NCI-H446 (cell line): ENCODE measurements at places on chromosomes 6 and 20.
A peak's percentile ranks its signal among the peaks of the same experiment; 100 is the strongest.

DNA sequence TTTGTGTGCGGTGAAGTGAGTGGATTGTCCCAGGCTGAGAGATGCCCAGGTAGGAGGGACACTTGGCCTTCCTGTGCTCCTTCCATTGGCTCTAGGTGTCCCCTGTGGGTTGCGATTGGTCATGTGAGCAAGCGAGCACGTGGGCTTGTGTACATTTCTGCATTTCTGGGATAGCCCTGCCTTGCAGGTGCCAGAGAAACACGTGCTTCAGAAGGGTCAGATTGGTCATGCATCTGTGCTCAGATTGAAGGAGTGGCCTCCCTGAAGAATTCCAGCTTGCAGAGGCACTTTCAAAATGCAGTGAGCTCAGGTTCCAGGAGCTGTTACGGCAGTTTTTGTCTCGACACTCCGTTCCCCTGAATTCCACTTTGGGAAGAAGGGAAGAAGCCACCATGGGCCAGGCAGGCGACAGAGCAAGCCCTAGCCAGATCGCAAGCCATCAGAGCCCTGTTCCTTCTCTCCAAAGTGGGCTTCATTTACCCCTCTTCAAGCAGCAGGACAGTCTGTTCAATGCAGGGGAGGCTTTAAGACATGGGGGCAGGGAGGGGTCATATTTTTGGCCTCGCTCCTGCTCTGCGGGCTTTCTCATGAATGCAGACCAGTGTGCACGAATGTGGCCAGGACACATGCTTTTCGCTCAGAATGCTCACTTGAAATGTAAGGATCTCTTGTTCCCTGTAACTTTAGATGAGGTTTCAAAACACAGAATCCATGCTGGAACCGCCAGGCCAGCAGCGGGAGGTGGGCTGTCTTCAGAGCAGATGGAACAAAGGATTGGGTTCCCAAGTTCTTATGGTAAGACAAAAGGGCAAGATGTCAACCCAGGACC, 78.6 kb upstream of the AKAP12 start:
- DNase-seq: no peak

- DNase-seq: no peak
These were observed 5.7 kb downstream of the EBF4 start for GRCh38 chr20:2698186-2698817.

DNA sequence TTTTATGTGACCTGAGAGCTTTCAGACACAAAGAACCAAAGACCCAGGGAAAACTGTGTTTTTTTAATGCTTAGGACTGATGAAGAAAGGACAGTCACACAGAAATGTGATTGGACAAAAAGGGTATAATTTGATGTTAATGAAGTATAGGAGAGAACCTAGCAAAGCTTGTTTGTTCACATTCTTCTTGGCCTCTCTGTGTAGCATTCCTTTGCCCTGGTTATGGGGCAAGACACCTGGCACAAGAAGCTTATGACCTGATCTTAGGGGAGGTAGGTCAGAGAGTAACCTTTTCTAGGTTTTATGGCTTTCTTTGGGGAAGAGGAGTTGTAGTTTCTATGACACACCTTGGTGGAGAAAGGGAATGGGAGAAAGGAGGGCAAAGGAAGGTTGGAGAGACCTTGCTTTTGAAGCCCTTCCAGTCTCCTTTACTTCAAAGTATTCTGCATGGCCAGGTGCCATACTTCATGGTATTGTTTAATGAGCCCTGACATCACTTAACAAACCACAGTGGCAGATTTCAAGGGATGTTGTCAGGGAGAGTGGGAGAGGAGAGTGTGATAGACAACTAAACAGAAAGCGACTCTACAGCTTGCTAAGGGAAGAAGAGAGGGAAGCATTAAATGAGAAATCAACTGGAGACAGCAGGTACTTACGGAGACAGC, 701.8 kb upstream of the FLRT3 start:
- DNase-seq: peak; percentile 29

DNA sequence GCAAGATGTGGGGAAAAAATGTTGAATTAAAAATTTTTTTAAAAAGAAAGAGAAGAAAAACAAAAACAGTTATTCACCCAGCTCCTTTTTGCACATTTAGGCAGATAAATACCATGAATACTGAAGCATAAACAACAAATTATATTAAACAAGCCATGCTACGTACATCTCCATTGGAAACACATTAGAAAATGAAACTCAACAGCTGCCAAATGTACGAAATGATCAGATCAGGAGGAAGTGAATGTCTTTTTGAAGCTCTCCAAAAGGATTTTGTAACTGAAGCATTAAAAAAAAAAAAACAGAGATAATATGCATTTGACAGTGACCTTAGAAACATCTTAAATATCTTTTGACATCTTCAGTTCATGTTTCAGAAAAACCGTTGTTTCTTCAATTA, 56.7 kb downstream of the CD83 start:
- DNase-seq: no peak

DNA sequence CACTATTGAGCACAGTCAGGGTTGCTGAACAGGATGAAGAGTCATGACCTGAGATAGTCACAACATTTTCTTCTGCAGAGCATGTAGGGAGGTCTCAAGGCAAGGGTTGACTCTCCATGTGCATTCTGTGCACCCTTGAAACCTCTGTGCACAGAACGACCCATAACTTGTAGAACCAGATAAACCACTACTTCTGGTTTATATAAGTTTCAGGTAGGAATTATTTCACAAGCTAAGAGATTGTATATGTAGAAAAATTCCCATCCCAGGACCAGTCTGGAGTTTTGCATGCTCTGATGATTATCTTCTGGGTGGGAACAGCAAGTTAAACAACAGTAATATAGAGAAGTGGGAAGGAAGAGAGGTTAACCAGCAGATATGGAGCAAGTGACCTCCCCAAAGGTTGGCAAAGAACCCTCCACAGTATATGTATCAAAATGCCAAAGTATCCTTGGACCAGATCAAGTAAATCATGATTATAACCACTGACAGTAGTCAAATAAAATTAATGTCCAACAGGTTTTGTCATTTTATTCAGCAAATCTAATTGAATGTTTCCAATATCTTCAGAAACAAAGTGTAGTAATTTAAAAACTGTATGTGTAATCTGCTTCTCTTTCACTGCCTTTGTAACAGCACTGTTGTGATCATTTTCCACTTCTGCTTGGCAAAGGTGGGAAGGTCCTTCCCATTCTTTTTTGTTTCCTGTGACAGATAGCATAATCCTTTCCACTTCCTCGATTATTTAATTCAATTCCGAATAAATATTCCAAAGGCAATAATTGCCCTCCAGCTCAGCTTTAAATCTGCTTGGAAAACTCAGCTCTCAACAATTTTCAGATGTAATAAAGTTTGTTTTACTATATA, 104.4 kb downstream of the SYNE1 start:
- no peak for DNase-seq

DNA sequence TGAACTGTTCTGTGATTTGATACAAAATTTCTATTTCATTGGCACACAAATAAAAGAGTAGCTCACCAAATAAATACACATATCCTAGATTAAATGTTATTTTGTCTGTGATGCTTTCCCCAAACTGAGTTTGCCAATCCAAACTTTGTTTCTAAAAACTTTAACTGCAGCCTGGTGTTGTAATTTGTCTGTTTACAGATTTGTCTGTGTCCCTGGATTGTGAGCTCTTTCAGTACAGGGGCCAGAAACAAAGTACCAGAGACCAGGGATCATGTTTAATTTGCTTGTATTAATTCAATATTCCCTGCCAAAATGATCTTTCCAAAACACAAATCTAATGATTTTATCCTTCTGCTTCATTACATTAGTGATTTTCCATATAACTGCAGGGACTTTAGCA, 1044.6 kb upstream of the GJE1 start:
- no peak for DNase-seq

- DNase-seq: no peak
These were observed 17.0 kb downstream of the RPS6KA2 start for GRCh38 chr6:166610069-166610468.

DNA sequence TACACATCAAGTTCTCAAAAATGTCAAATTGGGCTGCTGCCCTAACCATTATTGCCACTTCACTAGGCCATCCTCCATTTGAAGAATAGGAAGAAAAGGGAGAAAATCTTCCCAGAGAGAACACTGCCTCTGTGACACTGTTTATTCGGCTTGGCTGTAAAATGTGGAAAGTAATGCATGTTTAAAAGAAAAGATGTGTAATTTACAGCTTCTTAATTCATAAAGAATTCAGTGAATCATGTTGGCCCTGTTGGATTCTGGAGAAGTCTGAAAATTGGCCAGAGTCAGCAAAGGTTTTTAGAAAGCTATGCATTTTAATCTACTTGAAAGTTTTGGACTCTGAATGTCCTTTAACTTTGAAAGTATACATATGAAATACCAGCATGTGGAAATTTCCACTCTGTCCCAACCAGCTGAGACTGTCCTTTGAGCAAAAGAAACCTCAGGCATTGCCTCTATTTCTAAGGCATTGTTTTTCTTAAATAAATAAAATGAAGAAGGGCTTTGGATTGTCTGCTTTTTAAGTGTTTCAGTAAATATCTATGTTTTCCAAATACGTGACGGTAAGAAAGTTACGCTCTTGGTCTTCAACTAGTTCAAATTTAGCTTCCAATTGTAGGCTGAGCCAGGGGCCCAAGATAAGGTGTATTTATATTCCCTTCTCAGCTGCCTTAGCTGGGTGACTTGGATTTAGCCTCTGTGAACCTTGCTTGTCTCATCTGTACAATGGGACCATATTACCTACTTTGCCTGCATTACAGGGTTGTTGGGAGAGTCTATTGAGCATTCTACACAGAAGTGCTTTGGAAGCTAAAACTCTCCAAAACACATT, 222.2 kb downstream of the UST start:
- DNase-seq: no peak

GRCh38 chr20:19964289-19965265, 52.6 kb upstream of the NAA20 start:
- no peak for DNase-seq

DNA sequence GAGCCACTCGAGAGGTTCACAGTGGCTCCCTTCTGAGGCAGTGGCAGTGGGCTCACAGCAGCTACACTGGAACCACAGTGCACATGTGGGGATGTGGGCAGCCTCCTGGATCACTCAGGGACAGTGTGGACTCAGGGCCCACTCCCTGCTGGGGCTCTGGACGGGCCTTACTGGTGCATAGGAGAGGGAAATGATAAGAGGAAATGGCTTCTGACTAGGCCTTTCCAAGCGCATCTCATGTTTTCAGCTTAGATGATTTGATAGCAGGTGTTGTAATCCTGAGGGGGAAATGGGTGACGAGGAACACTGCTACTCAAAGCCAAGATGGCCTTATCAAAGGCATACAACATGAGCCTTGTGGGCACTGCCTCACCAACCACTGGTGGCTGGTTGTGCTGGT, 44.0 kb downstream of the PANK2 start:
- no peak for DNase-seq

DNA sequence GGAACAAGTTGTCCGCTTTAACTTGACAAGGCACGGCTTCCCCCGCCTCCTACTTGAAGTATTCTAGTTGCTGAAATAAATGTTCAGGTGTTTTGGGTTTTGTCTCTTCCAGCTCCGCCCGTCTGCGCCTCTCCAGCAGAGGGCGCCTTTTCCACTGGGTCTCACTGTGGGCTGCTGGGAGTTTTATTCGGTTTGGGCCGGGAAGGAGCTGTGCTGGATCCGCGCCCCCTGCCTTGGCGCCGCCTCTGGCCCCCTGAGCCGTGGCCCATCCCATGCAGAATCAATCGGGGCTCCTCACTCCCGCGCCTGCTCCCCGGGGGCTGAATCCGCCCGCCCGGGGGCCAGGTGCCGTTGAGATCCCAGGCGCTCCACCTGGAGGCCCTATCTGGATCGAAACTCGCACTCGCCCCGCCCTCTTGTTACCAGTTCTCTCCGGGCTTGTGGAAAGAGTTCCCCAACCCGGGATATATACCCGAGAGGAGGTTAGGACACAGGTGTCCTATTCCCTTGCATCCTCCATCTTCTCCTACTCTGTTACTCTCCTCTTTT, 51.0 kb upstream of the TCF21 start:
- DNase-seq: no peak

- peak; percentile 11 for DNase-seq
These were observed 97.0 kb downstream of the KCNB1 start for GRCh38 chr20:49385465-49385864.

GRCh38 chr20:64095927-64096326, 11.4 kb downstream of the NPBWR2 start:
- DNase-seq: no peak

DNA sequence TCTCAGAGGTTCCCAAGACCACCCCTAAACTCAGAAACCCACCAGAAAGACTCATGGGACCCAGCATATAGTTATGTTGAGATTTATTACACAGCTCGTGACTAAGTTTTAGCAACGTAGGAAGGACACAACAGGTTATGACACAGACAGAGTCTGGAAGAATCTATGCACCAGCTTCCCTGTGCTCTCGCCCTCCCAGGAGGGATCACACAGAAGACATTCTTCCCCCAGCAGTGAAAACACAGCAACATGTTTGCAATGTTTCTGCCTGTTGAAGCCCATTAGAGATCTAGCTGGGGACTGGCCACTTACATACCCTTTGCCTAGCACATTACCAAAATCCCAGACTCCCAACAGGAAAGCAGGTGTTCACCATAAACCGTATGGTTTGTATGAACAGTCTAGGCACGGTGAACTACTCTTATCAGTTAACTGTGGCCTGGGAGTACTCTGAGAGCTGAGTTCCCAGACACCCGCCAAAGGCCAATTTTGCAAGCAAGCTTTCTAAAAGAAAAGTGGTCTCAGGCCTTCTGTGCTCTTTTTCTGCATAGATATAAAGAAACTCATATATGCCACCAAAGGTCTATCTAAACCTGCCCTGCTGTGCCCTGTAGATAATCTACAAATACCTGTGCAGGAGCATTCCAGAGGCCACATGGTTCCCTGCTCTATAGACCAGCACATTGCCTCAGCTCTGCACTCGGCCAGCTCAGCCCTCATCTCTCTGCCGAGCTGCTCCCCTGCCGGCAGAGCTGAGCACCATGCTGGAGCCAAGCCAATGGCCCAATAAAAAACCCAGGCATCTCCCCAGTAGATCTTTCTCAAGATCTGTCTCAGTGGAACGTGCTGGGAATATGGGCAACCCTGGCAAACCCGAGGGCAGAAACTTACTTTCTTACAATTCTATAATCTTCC, 69.6 kb upstream of the SMIM28 start:
- DNase-seq: peak; percentile 16

DNA sequence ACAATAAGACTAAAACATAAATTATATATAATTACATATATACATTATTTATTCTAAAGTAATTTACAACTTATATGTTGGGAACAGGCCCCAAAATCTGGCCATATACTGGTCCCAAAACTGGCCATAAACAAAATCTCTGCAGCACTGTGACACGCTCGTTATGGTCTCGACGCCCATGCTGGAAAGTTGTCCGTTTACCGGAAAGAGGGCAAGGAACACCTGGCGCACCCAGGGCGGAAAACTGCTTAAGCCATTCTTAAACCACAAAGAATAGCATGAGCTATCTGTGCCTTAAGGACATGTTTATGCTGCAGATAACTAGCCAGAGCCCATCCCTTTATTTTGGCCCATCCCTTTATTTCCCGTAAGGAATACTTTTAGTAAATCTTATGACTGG, 164.9 kb downstream of the CENPW start:
- DNase-seq: no peak

GRCh38 chr6:95364016-95364604, 213.2 kb upstream of the MANEA start:
- DNase-seq: no peak

- DNase-seq: no peak
These were observed 17.7 kb upstream of the MYB start for GRCh38 chr6:135163440-135163738.

GRCh38 chr20:40578961-40579360, 110.1 kb downstream of the MAFB start:
- DNase-seq: peak; percentile 56

- no peak for DNase-seq
These were observed 9.6 kb upstream of the KCNQ2 start for GRCh38 chr20:63482021-63482587.

- no peak for DNase-seq
These were observed 38.0 kb downstream of the SCGN start for GRCh38 chr6:25689966-25690365.

GRCh38 chr6:107670792-107671199, 153.3 kb downstream of the SCML4 start:
- no peak for DNase-seq
